Stimulated activated CD4-positive, alpha-beta T cell treated with anti-CD3 and anti-CD28 coated beads, Interleukin-15, amount 100 ng/mL, for 1 hour (primary cell): ENCODE measurements at places on chromosomes 1 and 21.
A peak's percentile ranks its signal among the peaks of the same experiment; 100 is the strongest.

- no peak for DNase-seq
Measured at GRCh38 chr1:162212713-162213112, 143.2 kb downstream of the NOS1AP start.

DNA sequence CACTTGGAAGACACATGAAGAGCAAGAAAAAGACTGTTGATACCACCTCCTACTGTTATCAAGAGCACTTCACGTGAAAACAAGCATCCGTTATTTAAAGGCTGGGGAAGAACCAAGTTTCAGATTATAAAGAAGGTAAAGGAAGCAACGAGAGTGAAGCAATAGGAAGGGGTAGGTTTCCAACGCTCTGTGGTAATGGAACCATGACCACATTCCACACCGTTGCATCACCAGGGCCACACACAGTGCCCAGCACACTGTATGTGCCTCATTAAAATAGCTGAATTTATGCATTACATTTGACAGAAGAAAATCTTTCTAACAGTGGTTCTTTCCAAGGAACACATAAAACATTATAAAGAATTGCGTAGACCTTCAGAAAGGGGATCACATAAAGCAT lies 435.8 kb downstream of the MRPL39 start:
- DNase-seq: no peak

- no peak for DNase-seq
Measured at GRCh38 chr21:20856926-20857325, 141.3 kb upstream of the NCAM2 start.

DNA sequence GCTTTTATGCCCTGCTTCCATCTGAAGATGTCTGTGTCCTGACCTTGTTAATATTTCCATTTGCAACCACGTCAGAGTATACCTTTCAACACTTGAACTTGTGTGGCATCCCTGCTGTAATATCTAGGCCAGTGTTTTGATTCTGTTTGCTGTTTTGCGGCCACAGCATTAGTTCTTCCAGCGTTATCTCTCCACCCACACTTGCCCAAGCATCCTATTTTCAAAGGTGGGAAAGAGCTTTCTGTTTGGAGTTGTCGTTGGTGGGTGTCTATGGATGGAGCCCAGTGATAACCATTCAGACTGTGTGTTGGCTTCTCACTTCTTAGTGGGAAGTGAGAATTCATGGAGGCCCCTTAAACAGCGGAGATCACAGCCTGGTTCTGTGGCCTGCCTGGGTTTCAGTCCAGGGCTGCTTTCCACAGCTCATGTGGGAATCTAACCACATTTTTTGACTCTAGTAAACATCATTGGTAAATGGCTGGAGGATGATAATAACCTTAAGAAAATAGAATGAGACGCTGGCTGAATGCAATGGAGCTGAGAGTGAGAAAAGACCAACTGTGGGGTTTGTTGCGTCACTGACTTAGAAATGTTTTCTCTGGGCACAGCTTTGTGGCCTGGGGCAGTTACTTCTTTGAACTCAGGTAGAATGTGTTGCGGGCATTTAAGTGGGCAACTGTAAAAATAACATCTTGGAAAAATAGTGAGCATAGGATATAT lies 7.6 kb downstream of the TENT5C start:
- DNase-seq: no peak

DNA sequence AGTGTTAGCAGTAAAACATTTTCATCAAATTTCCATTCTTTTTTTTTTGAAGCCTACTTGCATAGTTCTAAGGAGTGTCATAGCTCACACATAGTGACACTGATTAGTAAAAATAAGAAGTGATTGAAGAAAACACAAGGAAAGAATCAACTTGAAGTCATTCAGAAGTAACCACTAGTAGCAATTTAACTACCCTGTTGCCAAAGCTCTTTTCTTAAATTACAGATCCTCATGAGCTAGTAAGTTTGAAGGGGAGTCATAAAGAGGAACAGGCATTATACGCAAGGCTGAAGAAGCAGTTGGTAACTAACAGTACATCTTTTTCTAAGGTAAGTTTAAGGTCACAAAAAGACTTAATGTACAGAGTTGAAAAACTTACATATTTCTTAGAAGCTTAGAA lies 332.2 kb downstream of the CHRM3 start:
- no peak for DNase-seq

- no peak for DNase-seq
Measured at GRCh38 chr1:5911871-5912271, 80.4 kb downstream of the NPHP4 start.

GRCh38 chr1:61245696-61246400 lies 163.5 kb downstream of the NFIA start:
- no peak for DNase-seq

- no peak for DNase-seq
Measured at GRCh38 chr1:3732434-3733093, 19.7 kb upstream of the CCDC27 start.

GRCh38 chr1:101959456-101959855 lies 37.3 kb downstream of the OLFM3 start:
- no peak for DNase-seq

GRCh38 chr1:183648042-183648441 lies 5.1 kb downstream of the APOBEC4 start:
- DNase-seq: no peak

DNA sequence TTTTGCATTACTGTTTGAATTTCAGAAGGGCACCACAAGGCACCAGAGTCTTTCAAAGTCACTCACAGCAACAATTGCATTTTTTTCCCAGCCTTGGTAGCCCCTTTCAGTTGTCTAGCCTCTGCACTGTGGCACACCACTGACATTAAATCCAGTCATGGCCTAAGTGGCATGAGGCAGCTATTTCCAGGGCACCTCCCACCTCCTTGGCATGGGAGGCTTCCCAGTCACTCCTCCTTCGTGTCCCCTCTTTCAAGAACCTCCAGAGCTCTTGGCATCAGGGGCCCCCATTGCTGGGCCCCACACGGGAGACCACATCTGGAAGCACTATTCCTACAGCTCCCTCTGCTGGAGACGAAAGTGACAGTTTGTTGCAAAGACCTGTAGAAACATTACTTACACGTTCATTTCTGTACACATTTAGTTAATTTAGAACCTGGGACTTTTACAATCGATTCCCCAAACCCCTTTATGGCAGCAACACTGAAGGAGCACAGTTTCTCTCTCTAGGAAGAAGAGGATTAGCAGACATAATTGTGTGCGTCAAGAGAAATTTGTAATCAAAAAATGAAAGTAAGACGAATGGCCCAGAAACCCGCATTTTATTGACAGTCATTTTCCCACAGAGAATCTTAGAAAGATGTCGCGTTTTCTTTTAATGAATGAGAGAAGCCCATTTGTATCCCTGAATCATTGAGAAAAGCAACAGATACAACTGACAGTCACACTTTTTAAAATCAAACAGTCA lies 5.7 kb upstream of the CHD5 start:
- DNase-seq: no peak

GRCh38 chr1:33990281-33990680 lies 126.4 kb downstream of the HMGB4 start:
- no peak for DNase-seq

DNA sequence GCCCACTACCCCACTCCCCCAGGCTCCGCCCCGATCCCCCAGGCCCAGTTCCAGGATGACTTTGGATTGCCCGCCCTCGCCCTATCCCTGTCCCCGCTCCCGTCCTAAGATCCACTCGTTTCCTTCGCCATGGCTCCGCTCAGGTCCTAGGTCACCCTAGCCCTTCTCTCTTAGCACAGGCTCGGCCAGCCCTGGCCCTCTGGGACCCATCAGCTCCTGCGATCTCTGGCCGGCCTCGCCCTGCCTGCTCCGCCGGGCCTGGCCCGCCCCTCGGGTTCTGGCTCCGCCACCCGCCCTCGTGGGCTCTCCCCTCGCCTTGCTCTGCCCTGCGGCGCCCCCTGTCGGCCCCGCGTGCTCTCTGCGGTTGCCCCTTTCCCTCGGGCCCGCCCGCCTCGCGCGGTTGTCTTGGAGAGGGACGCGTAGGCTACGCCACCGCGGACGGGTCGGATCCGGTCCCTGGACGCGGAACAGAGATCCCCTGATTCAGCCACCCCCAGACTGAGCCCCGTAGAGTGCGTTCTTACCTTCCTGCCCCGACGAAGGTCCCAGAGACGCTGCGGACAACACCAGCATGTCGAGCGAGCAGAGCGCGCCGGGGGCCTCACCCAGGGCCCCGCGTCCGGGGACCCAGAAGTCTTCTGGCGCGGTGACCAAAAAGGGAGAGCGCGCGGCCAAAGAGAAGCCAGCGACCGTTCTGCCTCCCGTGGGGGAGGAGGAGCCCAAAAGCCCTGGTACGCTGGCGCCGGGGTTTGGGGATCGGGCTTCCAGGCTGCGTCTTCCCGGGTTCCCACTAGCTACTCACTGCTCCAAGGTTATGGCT lies at the start of gene LRRC71:
Gene LRRC71, plus strand, starts transcription at position 400 of the 820 bp plus-strand sequence. Its CDS starts 172 bp downstream, at position 572.
- DNase-seq: peak; percentile 51

DNA sequence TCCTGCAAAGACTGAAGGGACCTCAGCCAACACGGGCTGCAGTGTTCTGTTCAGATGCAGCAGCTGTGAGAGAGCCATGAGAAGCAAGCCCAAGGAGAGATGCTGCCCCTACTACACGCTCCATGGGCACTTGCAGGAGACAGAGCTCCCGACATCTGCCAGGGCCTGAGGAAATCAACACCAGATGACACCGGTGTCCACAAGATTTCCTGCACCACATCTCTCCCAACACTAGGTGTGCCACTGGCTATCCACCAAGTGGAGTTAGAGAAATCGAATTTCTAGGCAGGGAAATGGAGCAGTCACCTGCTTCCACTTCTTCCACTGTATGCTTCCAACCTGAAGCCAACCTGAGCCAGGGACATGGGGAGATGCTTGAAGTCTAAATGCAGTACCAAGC lies 445.3 kb downstream of the RWDD3 start:
- no peak for DNase-seq

GRCh38 chr1:74713849-74714248 lies 19.0 kb downstream of the CRYZ start:
- no peak for DNase-seq

DNA sequence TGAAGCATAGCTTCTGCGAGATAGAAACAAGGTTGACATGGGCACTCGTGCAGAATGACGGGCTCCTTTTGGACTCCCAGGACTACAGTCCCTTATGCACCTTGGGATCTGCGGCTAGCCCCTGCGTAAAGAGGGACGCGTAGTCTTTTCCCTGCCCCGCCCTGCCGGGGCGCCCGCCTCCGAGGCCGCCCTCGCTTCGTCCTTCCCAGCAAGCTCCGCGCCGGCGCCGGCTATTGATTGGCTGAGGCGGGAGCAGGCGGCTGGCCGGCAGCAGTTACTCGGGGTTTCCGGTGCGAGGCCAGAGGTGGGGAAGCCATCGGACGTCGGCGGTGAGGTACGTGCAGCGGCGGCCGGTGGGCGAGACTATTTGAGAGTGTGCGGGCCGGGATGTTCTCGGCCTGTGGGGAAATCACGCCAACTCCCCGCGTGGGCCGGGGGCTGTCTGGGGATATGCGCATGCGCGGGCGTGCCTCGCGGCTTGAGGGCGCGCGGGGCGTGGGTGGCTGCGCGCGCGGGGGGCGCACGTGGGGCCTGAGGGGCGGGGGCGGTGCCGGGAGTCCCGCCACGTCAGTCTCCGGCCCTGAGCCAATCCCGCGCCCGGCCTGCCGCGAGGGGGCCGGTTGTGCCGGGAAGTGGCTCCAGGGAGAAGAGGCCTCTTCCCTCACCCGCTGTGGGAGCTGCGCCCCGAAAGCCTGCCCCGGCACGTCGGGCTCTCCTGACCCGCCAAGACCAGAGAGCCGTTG lies at the start of gene TXLNA:
Gene TXLNA, plus strand, starts transcription at position 233 of the 743 bp plus-strand sequence. CDS start 671 bp downstream, outside the sequence.
- DNase-seq: peak; percentile 86

DNA sequence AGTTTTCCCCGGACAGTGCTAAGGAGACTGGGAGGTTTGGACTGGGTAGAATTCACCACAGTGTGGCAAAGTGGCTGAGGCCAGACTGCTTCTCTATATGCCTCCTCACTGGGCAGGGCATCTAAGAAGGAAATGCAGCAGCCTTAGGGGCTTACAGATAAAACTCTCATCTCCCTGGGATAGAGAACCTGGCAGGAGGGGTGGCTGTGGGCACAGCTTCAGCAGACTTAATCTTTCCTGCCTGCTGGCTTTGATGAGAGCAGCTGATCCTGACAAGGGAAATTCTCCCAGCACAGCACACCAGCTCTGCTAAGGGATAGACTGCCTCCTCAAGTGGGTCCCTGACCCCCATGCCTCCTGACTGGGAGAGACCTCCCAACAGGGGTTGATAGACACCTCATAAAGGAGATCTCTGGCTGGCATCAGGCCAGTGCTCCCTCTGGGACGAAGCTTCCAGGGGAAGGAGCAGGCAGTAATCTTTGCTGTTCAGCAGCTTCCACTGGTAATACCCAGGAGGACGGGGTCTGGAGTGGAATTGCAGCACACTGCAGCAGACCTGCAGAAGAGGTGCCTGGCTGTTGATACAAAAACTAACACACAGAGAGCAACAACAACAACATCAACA lies 25.2 kb downstream of the KIFAP3 start:
- DNase-seq: no peak

DNA sequence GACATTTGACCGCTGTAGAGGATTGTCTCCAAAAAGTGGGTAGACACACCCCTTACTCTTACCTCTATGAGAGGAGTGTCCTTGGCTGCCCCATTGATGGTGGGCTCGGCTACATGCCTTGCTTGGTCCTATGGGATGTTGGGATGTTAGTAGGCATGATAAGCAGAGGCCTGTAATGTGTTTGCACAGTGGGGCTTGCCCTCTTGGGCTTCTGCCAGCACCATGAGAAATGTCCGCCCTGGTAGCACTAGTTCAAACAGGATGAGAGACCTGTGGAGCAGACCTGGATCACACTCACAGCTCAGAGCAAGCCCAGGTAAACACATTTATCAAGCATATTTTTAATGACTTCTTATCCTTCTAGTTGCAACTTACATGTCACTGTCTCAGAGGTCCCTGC lies 54.2 kb downstream of the SH3GLB1 start:
- no peak for DNase-seq

GRCh38 chr1:166133857-166134256 lies 32.9 kb downstream of the FAM78B start:
- no peak for DNase-seq

DNA sequence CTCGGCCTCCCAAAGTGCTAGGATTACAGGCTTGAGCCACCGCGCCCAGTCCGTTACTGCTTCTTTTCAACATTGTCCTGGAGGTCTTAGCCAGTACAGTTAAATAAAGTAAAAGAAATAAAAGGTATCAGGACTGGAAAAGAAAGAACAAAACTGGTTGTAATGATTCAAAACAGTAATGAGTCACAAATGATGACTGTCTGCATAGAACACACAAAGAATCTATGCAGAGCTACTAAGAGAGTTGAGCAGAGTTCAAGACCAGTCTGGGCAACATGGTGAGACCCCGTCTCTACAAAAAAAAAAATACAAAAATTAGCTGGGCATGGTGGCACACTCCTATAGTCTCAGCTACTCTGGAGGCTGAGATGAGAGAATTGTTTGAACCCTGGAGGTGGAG lies 23.4 kb downstream of the BCAR3 start:
- DNase-seq: no peak

- DNase-seq: peak; percentile 24
Measured at GRCh38 chr1:180252638-180253536, 22.8 kb downstream of the LHX4 start.
